ENCODE measurements at places on chromosomes 3 and 15.
A peak's percentile ranks its signal among the peaks of the same experiment; 100 is the strongest.

DNA sequence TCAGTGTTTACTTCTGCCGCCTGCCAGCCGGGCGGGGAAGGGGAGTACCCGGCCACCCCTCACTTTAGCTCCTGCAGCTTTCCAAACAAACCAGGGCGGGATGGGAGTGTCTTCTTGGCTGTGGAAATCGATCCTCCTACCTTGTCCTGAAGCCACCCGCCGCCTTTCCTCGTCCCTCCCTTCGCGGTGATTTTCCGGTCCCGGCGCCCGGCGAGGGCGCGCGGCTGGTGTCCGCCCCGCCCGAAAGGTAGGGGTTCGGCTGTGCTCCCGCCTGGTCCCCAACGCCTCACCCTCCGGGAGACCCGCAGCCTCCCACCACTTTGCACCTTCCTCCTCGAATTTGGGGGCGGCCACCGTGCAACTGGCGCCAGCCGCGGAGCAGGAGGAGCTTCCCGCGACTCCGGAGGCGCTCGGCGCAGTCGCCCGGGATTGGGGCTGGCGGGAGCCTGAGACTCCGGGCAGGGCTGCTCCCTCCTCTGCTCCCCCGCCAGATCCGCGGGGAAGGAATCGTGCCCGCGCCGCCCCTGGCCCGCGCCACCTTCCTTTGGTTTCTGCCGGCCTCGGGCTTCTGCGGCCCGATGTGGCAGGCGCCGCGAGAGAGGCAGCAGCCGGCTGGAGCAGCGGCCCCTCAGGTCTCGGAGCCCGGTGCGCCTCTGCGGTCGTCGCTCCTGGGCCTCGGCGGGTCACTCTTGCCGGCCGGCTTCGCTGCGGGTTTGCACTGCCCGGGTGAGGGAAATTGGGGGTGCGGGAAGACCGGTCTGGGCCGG is 30.7 kb upstream of the ST3GAL6 start:
- DNase-seq, result peak; percentile 79

DNA sequence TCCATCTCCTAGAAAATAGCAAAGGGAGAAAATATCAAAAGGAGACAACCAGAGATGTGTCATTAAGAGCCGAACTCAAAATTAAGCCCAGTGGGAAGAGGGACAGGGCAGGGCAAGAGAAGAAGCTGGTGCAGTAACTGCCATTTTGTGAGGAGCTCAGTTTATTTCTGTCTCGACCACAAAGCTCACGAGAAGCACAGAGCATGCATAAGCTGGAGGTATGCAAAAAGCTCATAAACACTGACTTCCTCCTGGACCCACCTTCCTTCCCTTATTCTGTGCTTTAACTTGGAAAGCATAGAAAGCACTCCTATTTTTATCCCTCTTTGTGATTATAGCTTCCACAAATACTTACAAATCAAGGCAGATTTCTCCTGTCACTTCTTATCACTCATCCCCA is 81.3 kb downstream of the DGKG start:
- no peak for DNase-seq

DNA sequence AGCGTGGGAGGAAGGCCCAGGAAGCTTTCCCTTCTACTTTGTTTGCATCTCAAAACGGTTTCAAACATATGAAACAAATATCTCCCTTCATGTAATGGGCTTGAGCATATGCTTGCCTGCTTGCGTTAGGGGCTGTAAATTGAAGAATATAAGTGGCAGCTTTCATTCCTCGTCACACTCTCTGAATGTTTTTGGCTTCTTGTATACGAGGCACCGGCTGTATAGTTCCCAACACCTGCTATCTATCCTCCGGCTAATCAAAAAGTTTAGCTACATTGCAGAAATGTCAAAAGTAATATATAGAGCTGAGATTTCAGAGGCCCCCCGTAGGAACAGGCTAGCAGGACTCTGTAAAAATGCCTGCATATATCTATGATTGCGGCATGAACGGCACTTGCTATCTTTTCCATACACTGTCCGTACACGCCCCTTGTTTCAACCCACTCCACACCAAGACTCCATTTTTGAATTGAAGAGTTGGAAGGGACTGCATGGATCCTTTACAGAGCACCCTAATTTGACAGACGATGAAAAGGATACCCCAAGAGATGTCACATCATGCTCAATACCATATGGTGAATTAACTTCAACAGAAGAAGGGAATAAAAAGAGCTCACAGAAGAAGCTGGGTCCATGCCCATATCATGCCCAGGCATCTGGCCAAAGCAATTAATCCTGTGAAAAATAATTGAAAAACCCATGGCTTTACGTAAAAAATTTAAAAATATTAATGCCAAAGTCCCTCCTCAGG is 2.5 kb downstream of the MASP1 start:
- DNase-seq, result no peak

- DNase-seq, result no peak
These were observed 52.9 kb downstream of the BFSP2 start for GRCh38 chr3:133452641-133453319.

GRCh38 chr3:42165211-42165610 is 74.1 kb downstream of the TRAK1 start:
- no peak for DNase-seq

DNA sequence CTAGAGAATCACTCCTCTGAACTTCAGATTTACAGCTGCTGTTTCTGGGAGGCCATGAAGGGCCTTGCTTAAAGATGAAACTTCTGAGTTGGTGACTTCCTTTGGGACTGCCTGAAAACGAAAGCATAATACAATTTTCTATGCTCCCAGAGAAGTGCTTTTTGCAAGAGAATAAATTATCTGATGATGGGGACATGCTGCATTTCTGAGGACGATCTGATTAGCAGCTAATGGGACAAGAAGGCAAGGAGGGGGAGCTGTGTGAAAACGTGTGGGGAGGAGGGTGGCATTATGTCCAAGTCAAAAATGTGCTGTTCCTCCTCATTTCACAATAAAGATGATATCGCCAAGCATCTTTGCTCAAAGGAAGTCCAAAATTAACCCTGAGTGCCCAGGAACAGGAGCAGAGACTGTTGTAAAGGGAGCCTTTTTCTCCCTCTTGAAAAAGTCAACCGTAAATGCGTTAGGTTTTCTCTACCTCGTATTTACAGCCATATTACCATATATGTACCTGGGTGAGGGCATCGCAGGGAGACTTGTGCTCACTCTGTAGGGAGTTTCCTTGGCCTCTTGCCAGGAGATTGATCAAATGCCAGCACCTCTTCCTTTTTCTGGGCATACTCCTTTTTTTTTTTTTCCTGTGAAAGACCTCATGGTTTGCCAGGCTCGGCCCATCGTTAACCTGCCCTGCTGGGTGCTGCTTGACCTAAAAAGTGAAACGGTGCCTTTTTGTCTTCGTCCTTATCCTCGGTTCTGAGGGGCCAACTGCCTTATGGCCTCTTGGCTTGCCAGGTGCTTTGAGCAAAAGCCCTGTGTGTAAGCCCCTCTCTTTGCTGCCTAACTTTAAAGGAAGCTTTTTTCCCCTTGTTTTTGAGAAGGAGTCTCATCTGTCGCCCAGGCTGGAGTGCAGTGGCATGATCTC is 11.5 kb downstream of the ITPR1 start:
- DNase-seq, result peak; percentile 15

- DNase-seq, result no peak
These were observed 639.7 kb upstream of the NR2F2 start for GRCh38 chr15:95690631-95691340.

GRCh38 chr3:11167590-11167989 is 13.3 kb downstream of the HRH1 start:
- no peak for DNase-seq

GRCh38 chr3:105791919-105792786 is 76.7 kb downstream of the CBLB start:
- no peak for DNase-seq

DNA sequence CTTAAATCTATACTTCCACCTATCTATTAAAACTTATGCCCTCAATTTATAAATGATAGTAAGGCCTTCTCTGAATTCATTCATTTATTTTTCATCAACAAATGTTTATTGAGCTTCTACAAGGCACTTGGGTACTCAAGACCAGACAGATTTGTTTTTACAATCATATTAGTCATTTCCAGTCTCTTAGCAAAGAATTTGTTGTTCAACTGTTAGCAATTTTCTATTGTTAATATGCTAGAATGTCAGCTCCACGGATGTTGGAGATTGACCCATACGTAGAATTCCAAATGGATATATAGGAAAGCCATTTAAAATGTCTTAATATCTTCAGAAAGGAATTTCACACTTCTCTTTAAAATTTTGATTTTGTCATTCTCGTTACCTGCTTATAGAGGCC is 36.7 kb downstream of the ZBTB38 start:
- no peak for DNase-seq

- DNase-seq, result no peak
These were observed 25.8 kb downstream of the ST6GAL1 start for GRCh38 chr3:186955898-186956696.

DNA sequence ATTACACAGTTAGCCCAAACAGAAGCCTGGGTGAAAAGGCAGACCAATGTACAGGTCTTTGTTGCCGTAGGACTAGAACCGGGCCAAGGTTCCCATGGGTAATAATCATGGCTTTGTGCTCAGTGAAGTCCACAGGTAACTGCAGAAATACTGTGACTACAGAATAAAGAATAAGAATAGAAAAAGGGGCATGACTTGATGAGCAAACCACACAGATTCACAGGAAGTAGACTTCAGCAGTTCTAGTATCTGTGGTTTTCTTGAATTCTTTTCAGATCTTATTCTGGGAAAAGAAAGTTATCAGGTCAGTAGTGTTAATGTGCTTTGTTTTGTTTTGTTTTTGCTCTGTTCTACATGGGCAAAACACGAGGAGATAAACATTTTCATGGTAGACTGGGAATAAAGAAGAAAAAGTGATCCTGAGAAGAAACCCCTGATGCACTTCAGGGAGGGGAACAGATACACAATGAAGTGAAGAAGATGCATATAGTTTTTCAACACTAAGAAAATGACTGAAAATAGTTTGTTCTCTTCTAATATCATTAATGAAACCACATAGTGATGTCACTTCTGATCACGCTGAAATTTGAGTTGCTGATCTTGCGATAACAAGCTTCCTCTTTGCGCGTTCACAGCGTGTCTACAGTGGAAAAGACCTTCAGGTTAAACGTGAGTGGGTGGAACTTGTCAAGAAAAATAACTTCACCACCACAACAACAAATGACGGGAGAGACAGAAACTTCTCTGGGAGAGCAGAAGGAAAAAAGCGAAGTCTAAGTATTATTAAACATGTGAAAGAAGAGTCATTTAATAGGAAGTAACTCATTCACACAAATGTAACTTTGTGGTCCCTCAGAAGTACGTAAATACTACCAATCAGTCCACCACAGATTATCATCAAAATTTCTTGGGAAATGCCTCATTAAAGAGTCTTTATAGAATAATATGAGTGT is 315.8 kb upstream of the SATB1 start:
- no peak for DNase-seq

DNA sequence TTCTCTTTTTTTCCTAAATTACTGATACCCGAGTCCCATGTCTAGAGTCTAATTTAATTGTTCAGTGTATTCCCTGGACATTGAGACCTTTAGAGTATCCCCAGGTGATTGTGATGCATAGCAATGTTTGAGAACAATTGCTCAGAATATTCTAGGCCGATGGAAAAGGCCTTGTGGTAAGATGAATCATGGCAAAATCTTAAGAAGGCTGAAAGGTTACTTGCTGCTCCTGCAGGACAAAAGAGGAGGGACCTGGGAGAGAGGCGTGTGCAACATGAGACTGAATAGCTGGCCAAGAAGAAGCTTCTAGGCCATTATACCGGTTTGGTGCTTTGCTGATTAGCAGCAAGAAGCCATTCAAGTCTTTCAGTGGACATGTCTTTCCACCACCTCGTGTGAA is 256.6 kb downstream of the ROBO2 start:
- DNase-seq, result no peak

GRCh38 chr15:66580643-66581042 is 14.8 kb upstream of the LCTL start:
- DNase-seq, result no peak

DNA sequence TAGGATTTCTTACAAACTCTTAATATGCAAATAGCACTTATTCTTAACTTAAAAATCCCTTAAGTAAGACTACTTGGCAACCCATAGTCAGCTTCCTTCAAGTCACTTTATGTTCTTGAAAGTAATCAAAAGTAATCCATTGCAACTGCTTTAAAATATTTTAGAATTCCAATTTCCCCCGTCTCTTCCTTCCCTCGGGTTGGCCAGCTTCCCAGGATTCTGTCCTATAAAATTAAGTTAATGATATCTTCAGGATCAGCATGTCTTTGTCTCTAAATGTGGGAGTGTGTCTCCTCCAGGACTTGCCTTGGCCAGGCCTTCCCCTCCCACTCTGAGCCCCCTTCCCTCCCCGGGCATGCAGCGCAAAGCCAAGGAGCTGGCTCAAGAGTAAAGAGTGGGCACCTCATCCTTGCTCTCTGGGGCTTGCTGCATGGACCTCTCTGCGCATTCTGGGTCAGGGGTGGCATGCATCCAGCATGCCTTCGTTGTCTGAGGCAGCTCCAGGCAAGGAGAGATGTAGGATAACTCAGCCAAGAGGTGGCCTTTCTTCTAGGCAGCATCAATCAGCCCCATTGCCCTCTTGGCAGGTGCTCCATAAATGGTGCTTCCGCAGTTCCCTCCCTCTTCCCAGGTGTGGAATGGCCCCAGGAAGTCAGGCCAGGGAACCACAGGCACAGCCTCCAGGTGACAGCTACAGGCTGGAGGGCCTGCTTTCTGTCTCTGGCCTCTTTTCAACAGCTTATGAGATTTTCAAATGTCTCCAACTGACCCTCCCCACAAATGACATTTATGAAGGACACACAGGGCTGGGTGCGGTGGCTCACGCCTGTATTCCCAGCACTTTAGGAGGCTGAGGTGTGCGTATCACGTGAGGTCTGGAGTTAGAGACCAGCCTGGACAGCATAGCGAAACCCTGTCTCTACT is 108.7 kb upstream of the ALDH1A3 start:
- DNase-seq, result no peak

DNA sequence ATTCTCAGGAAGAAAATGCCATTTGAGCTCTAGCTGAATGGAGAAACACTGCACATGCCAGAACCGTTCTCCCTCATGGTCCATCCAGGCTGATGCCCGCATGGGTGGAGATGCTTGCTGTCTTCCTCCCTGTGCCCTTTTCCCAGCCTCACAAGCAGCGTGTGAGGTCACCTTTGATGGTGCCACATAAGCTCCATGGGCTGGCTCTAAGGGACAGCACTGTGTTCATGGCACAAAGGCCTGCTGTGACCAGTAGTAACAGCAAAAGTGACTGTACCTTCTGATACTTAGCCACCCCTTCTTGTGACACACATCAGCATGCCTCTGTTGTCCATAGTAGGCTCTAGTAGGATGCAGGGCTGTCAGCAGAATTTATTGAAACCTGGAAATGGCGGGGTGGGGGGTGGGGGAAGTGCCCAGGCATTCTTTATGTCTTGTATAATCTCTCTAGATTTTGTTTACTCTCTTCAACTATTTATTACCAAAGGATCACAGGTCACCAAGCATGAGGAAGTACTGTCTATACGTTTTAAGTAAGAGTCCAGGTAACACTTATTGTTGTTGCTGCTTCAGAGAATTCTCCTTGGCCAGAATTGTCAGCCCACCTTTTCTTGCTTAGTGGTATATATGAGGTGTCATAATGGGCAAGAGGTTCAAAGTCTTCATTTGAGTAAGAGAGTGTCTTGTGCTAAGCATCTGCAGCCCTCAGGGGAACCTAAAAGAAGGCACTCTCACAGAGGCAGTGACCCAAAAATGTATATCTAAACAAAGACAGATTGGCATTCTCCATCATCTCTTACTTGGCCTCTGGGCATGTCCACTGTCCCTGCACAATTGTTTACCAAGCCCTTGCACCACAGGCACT is 56.5 kb downstream of the RAB7A start:
- DNase-seq, result no peak
